ENCODE measurements at places on chromosomes 7 and 10.

DNA sequence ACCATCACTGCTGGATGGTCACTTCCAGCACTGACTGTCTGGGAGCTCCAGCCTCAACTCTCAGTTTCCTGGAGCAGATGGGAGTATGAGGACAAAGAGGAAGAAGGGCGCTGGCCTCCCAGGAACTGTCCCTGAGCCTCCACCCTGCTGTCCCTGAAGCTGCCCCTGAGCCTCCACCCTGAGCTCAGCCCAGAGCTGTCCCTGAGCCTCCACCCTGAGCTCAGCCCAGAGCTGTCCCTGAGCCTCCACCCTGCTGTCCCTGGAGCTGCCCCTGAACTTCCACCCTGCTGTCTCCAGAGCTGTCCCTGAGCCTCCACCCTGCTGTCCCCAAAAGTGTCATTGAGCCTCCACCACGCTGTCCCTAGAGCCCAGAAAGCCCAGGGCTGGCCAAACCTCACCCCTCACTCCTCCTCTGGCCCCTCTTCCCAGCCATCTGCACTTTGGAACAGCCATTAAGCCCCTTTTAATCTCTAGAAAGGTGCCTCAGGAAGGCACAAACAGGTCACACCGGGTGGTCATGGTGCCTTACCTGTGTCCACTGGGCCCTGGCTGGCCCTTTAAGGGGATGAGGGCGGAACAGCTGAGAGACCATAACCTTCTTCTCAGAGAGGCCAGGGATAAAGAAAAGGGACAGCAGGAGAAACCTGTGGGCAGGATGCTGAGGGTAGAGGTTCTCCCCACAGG lies 30.6 kb upstream of the TUBB8 start:
- no peak for DNase-seq

GRCh38 chr10:23325132-23325531 lies 19.5 kb downstream of the C10orf67 start:
- no peak for DNase-seq

GRCh38 chr10:14645239-14645960 lies 129.3 kb downstream of the FAM107B start:
- DNase-seq: no peak

GRCh38 chr10:16883084-16883483 lies 65.9 kb upstream of the RSU1 start:
- no peak for DNase-seq

GRCh38 chr10:97923476-97923875 lies 73.8 kb downstream of the GOLGA7B start:
- no peak for DNase-seq

DNA sequence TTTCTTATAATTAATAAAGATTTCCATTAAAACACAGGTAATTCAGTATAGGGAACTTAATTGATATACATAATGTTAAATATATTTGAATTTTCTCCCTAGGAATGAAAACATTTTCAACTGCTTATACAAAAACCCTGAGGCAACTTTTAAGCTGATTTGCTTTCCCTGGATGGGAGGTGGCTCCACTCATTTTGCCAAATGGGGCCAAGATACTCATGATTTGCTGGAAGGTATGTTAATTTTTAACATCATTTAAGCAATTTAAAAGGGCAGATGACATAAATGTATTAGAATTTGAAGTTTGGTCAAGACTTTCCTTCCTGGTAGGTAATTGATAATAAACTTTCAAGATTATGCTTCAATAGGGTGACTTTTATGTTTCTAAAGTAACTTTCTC lies 5.8 kb downstream of the OLAH start:
- DNase-seq: no peak

DNA sequence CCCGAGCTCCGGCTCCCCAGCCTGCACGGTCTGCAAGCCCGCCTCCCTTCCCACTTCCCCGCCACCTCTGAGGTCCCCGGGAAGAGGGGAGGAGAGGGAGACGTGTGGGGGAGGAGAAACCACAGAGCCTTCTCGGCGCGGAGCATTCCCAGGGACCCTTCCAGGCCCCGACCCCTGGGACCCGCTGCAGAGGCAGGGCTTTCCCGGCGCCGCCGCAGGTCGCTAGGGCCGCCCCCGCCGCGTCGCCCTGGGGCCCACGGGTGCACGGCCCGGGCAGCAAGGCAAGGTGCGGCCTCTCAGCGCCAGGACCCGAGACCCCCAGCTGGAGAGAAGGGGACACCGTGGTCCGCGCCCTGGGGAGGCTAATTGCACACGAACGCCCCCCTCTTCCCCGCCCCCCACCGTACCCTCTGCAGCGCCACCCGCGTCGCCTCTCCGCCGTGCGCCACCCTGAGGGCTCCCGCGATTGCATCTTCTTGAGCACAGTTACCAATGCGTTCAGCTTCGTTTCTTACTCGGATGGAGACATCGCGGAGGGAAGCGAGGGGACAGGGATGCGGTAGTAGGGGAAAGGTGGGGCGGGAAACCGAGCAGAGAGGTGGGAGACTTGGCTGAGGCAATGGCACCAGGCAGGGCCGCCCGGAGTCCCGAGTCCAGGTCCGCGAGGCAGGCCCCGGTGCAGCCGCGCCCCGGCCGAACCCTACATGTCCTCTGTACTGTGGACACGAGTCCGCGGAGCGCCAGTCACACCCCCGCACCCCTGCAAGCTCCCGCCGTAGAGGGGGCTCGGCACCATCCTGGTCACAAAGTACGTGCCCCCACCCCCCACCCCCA lies 28.9 kb downstream of the SKIDA1 start:
- no peak for DNase-seq

GRCh38 chr7:106866298-106867281 lies 1.5 kb downstream of the PIK3CG start:
- DNase-seq: no peak

DNA sequence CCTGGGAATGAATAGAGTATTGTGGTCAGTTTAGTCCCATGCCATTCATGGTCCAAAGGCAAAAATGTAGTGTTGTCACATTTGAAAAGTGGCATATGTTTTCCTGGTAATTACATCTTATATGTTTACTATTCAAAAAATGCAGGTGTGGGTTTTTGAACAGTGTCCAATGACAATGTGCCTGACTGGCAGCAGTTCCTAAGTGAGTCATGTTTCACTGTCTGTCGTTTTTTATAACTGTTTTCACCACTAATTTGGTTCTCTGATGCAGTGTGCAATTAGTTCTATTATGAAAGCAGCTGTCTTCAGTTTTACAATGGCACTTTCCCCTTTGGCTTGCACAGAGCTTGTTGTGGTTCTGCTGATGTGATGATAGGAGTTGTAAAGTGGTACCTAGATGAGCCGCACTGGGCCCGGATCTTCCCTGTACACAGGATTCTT lies 162.3 kb downstream of the SEM1 start:
- DNase-seq: no peak
